ENCODE measurements at places on chromosomes 13 and 19.

DNA sequence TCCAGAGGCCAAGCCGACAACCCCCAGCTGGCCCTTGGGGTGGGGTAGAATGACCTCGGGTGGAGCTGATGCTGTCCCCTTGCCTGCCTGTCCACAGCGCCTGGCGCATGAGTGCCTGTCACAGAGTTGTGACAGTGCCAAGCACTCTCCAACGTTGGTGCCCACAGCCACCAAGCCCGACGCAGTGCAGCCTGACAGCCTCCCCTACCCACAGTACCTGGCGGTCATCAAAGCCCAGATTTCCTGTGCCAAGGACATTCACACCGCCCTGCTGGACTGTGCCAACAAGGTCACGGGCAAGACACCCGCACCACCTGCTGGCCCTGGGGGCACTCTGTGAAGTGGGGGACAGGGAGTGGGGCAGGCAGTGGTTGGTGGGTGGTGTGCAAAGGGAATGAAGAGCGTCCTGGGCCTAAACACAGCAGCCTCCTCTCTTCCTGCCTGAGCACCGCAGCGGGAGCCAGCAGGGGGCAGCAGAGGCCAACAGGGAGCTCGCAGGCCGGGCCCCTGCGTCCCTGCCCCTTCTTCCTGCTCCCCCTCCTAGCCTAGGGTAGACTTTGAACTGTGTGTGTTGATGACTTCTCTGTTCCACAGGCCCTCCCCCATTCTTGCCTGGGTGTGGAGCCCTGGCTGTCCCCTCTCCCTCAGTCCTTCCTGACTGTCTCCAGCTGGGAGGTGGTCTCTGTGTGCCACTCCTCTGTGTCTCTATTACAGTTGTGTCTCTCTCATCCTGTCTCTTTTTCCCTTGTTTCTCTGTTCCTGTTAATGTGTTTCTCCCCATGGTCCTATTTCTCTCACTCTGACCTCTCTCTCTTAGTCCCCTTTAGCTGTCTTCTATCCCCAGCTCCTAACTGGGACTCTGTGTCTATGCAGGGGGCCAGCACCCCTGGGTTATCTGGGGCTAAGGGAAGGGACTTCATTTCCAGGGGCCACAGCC lies 6.5 kb downstream of the MED29 start:
- DNase-seq: no peak

GRCh38 chr19:19677579-19677978 lies 8.9 kb downstream of the ZNF101 start:
- no peak for DNase-seq

DNA sequence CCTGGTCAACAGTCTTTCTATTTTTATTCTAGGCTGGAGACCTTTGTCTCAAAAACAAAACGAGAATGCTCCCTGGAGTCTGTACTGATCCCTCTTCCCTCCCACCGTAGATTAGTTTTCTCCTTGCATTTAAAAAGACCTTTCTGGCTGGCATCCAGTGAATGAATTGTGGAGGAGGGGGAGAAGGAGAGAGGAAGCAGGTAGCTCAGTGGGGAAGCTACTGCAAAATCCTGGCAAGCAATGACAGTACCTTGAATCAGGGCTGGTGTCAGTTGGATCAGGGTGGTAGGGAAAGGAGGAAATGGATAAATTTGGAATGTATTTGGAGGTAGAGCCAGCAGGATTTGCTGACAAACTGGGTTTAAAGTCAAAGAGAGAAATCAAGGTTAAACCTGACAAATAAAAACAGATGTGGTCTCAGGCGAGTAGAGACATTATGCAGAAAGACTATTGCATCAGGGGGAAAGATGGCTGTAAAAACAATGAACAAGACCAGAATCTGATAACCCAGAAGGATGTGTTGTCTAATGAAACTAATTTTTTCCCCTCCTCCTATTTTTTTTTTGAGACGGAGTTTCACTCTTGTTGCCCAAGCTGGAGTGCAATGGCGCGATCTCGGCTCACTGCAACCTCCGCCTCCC lies 3.5 kb upstream of the CYP2S1 start:
- DNase-seq: no peak

GRCh38 chr13:95636853-95637252 lies 7.7 kb downstream of the DZIP1 start:
- DNase-seq: no peak

DNA sequence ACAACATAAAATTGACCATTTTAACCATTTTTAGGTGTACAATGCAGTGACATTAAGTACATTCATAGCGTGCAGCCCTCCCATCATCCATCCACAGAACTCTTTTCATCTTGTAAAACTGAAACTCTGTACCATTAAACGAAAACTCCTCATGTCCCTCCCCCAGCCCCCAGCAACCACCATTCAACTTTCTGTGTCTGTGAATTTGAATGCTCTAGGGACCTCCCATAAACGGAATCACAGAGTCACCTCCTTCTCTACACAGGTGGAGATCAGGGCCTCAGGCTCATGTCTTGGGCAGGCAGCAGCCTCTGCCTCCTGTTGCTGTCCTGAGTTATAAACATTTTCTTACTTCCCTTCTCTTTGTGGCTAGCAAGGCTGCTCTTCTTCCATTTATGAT lies 7.3 kb upstream of the CCNE1 start:
- DNase-seq: no peak

DNA sequence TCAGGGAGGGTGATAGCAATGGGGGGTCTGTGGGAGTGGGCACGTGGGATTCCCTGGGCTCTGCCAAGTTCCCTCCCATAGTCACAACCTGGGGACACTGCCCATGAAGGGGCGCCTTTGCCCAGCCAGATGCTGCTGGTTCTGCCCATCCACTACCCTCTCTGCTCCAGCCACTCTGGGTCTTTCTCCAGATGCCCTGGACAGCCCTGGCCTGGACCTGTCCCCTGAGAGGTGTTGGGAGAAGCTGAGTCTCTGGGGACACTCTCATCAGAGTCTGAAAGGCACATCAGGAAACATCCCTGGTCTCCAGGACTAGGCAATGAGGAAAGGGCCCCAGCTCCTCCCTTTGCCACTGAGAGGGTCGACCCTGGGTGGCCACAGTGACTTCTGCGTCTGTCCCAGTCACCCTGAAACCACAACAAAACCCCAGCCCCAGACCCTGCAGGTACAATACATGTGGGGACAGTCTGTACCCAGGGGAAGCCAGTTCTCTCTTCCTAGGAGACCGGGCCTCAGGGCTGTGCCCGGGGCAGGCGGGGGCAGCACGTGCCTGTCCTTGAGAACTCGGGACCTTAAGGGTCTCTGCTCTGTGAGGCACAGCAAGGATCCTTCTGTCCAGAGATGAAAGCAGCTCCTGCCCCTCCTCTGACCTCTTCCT lies 9.3 kb upstream of the CEACAM7 start:
- no peak for DNase-seq

DNA sequence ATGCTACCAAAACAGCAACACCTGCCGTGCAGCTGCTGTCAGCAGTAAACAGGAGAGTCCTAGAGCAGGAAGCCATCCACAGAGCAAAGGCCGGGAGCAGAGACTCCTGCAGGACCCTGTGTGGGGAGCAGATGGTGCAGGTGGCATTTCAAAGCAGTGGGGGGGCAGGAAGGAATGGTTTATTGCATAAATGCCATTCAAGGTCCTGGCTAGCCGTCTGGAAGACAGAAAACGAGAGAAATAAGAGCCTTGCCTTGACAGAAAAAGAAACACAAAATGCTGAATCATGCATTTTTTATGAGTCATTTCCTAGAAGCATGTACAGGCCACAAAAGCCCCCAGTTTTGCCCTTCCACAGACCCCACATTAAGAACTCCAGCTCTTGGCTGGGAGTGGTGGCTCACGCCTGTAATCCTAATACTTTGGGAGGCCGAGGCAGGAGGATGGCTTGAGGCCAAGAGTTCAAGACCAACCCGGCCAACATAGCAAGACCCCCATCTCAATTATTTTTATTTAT lies 5.4 kb downstream of the RSPH6A start:
- DNase-seq: peak; percentile 33

DNA sequence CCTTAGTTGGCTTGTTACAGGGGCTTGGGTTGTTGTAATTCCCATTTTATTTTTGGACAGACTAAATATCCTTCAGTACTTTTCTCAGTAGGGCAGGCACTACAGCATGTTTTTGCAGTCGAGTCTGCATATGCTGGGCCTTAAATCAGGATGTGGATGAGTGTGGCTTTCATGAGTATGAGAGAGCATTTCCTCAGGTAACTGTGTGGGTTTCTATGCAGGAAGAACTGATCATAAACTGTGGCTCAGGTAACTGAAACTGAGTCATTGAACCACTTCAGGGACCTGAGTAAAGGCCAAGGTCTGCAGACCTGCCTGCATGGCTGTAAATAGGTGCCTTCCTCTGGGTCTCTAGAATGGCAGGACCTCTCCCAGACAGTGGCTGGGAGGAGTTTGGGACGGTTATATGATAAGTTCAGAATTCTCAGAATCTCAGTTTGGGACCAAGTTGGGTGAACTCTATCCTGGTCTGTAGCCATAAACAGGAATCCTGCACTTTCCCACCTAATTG lies 112.1 kb downstream of the ZNF737 start:
- DNase-seq: no peak

DNA sequence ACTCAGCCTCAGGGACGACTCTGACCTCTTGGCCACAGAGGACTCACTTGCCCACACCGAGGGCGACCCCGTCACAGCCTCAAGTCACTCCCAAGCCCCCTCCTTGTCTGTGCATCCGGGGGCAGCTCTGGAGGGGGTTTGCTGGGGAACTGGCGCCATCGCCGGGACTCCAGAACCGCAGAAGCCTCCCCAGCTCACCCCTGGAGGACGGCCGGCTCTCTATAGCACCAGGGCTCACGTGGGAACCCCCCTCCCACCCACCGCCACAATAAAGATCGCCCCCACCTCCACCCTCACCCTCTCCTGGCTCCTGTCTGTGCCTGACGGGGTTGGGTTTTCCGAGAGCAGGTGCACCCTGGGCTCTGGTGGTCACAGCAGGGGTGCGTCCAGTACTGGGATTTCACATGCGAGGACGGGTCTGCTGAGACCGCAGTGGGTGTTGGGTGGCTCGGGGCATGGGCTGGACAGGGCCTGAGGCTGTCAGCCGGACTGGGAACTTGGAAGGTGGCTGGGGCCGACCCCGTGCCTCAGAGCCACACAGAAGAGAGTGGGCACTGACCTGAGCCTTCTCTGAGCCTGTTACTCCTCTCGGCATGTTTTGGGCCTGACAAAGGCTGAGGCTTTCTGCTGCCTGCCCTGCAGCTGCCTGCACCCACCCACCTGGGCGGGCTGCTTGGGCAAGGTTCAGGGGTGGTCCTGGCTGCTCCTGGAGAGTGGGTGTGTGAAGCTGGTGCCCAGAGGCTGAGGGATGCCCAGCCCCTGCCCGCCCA lies 6.3 kb upstream of the HCN2 start:
- no peak for DNase-seq

DNA sequence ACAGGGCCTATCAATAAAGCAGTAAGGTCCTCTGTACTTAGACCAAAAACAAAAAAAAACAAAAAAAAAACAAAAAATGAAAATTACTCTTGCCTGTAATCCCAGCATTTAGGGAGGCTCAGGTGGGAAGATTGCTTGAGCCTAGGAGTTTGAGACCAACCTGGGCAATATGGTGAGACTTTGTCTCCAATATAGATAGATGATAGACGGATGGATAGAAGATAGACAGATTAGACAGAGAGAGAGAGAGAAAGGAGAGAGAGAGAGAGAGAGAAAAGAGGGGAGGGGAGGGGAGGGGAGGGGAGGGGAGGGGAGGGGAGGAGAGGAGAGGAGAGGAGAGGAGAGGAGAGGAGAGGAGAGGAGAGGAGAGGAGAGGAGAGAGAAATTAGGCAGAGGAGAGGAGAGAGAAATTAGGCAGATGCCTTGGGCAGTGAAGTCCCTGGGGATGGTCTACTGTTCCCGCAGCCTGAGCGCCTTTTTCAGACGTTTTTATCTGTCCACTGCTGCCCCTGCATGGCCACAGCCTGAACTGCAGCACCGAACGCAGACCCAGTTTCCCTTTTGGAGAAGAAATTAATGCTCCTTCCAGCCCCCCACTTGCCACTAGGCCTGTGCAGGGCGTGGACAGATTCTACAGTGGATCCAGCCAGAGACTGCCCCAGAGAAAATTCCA lies 9.8 kb upstream of the ZNF627 start:
- DNase-seq: no peak

- DNase-seq: no peak
Measured at GRCh38 chr13:24927810-24928404, 163.9 kb downstream of the RNF17 start.

GRCh38 chr13:98847780-98848179 lies 95.3 kb upstream of the SLC15A1 start:
- no peak for DNase-seq

DNA sequence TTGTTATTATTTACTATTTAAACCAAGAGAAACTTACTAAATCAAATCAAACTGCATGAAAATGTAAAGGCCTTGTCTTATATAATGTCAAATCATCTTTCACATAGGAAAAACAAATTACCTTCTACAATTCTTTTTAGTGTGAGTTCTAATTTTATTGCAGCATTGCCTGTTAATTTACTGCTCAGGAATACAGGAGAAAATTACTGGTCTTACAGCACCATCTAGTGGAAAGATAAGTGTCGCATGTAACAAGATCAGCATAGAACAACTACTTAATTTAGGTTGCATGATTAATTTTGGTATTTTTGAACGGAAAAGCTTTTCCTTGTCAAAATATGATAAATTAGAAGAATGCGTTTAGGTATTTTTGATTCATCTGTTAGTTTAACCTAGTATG lies 502.7 kb downstream of the UQCRFS1 start:
- peak; percentile 36 for DNase-seq

DNA sequence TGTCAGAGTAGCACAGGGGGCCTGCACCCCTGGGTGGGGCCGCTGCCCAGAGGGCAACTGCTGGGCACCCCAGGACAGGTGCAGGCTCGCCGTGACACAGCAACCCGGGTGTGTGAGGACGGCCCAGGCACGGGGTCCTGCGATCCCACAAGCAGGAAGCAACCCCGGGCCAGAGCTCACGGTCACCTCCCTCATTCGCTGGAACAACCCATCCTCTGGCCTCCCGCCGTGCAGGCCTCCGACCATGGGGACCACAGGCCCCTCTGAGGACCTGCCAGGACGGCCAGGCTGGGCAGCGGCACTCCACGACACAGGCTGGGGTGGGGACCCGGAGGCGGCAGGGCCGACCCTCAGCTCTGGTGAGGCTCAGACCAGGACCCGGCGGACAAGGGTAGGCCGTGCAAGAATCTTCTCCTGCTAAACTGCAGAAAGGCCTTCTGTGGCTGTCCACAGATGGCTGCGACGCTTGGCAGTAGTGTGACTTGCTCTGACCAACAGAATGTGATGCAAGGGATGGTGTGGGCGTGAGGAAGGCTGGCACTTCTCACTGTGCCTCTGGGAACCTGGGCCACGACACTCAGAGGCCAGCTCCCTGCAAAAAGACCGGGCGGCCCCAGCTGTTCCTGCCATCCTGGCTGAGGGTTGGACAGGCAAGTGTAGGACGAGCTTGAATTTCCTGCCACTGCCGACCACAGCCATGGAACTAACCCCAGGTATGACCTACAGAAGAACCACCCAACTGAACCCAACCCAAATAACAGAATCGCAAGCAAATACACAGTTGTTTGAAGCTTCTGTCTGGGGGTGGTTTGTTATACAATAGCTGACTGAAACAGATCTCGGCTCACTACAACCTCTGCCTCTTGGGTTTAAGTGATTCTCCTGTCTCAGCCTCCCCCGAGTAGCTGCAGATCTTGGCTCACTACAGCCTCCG lies 26.5 kb downstream of the PIP5K1C start:
- DNase-seq: no peak
